ENCODE measurements at places on chromosomes 5 and 9.

DNA sequence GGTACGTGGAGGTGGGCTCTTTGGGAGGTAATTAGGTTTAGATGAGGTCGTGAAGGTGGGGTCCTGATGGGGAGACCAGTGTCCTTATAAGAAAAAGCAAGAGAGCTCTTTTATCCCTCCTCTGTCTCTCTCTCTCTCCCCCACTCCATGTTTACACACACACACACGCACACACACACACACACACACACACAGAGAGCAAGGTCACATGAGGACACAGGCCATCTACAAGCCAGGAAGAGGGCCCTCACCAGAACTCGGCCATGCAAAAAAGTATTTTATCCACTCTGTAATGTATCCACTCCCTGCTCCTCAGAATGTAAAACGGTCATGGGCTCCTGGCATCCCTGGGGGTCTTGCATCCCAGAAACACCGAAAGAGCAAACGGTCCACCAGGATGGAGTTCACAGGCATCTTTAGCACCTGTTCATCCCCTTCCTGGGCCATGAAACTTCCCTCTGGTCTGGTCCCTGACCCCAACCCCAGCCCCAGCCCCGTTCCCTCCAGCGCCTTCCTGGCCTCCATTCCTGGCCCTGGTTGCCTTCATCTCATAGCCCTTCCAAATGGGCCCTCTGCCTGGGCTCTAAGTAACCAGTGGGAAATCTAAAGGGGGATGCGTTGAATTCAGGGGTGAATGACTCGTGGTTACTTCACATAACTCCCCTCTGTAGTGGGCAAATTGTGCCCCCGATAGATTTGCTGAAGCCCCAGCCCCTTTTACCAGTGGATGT, 88.8 kb downstream of the NSUN2 start:
- DNase-seq = no peak

DNA sequence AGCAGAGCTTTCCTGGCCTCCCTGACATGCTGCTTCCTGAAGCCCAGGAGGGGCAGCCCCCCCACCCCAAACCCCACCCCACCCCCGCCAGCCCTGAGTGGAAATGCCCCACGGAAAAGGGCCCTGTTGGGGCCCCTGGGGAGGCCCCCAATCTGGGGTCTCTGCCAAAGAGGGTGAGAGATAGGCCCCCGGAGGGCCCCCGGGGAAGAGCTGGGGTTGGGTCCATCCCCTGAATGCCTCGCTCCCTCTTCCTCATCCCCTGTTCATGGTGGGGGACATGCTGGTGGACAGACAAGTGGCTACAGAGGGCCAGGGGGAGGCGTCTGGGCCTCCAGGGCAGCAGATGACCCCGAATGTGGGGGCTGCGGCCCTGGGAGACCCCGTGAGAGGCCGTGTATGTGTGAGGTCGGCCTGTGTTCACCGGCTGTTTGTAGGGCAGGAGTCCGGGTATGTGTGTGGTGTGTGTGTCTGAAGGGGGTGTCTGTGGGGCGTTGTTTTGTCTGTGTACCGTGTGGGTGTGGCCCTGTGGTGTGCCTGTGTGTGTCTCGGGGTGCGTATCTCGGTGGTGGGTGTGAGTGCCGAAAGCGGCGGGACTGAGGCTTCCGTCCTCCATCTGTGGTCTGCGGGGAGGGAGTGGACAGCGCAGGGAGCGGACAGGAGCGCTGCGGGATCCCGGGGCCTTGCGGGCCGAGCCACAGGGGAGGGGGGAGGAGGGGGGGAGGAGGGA, 11.3 kb downstream of the C9orf50 start:
- peak; percentile 67 for DNase-seq

- no peak for DNase-seq
Measured at GRCh38 chr5:154421868-154422267, 23.9 kb upstream of the SAP30L start.

GRCh38 chr5:96961053-96961452, 25.2 kb downstream of the LNPEP start:
- no peak for DNase-seq

- no peak for DNase-seq
Measured at GRCh38 chr5:66722686-66723085, 126.5 kb downstream of the MAST4 start.

GRCh38 chr5:136133222-136133921, 727 bp downstream of the SMAD5 start:
- DNase-seq = peak; percentile 51

- peak; percentile 66 for DNase-seq
Measured at GRCh38 chr5:141326088-141326854, 4.0 kb upstream of the PCDHGA1 start.

GRCh38 chr5:13212886-13213285, 731.6 kb downstream of the DNAH5 start:
- DNase-seq = no peak

GRCh38 chr5:55320571-55320970, 12.8 kb downstream of the MTREX start:
- DNase-seq = no peak

DNA sequence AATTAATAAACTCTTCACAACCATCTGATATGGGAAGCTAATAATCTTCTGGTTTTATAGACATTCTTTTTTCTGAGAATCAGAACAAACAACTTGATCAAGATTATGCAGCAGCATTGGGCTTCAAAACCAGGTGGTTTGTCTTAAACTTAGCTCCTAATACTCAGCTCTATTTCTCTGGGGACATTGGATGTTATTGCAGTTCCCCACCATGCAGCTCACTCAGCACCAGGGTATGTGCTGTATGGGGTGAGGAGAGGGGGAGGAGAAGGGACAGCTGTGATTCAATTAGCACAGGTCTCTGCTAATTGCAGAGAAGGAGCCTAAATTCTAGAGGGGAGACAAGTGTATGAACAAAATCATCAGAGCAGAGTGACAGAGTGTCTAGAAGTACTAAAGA, 210.7 kb upstream of the TNC start:
- no peak for DNase-seq

- no peak for DNase-seq
Measured at GRCh38 chr9:105858006-105858690, 163.8 kb downstream of the TMEM38B start.

DNA sequence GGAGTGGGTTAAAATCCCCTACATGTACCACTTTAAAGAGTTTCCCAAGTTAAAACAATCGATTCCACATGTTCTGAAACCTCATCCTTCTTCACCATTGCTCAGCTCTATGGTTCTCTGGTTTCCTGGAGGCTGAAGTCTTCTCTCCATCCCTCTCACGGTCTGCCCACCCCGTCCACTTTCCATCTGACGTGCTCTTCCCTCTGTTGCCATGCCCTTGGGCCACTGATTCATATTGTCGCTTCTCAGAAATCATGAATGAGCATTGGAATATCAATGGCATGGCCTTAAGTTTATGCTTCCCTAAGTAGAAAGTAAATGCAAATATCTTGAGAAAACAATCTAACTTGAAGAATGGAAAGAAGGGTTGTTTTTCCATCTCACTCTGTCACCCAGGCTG, 30.9 kb downstream of the GDNF start:
- DNase-seq = no peak

DNA sequence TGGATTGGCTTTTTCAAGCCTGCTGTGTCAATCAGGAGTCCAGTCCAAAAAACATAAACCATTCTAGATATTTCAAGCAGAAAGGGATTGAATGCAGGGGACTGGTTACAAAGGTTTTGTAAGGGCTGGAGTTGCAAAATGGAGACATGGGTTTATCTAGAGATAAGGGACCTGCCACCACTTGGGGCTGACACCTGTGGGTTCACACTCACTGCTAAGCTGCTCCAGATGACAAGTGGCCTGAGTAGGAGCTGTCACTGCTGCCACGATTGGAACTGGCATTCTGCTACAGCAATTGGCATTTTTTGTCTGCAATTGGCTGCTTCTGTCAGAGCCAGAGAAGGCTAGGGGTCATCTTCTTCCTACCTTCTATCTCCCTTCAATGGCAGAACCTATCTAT, 66.3 kb upstream of the ZFR start:
- DNase-seq = no peak

DNA sequence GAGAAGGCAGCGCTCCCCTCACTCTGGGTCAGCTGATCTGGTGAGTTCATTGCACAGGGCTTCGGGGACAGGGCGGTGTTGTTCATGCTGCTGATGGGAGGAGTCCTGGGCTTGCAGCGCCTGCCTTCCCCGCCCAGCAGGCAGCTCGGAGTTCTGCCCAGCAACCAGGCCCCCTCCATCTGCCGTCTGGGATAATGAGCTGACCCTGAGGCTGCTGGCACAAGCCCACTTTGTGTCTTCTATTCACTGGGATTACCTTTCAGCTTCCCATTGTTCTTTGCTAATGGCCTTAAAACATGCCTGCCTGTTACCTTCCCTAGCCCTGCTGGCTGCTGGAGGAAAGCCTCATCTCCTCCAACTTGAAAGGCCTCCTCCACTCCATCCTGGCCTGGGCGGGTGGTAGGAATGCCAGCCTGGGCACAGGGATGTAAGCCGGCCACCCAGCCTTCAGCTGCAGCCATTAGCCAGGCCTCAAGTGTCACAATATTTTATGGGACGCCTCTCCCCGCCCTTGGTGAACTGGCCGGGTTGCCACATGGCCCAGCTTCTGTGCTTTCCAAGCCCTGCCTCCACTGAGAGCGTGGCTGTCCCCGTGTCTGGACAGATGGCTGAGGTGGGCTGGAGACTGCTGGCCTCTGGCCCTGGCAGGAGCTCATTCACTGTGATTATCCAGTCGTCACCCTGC, 70.4 kb downstream of the GADD45G start:
- DNase-seq = no peak

DNA sequence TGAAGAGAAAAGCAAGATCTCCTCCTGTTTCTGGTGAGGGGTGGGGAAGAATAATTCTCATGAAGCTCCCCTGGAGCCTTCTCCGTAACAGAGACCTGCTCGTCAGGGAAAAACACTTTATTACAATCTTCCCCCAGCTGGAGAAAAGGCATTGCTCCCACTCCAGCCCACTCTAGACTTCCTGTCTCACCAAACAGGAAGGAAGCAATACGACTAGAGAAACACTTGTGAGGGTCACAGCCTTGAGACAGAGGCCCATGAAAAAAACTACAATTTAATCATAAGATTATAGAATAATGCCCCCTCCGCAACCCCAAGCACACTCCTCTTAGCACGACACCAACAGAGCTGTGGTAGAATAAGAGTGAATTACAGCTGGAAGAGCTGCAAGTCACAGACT, 197.2 kb upstream of the S1PR3 start:
- no peak for DNase-seq

GRCh38 chr5:116013207-116013785, 19.0 kb upstream of the ARL14EPL start:
- DNase-seq = no peak

DNA sequence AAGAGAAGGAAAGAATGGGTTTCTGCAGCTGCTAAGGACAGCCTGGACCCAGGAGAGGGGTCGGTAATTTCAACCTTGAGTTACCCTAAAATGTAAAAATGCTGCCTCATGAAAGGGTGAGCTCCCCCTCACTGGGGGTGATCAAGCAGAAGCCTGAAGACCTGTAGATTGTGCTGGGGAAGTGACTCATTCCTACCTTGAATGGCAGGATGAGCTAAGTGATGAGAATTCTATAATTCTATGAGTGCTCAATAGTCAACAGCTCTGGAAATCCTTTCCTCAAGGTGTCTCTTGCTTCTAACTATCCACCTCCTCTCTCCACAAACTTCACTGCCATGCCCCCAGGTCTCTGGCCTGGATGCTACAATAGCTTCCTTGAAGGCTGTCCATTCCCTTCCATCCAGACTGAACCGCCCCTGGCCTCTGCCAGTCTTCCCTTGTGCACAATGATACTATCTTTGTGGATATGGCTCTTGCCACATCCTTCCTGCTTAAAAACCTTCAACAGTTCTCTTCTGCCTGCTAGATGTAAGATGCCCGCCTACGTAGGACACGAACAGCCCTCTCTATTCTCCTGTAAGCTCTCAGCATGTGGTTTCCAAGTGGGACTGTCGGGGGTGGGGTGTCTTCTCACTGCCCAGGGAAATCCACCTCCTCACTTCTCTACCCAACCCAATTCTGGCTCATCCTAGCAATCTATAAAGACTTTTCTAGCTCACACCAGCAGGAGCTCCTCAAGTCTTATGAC, 50.6 kb downstream of the PTPN3 start:
- no peak for DNase-seq

DNA sequence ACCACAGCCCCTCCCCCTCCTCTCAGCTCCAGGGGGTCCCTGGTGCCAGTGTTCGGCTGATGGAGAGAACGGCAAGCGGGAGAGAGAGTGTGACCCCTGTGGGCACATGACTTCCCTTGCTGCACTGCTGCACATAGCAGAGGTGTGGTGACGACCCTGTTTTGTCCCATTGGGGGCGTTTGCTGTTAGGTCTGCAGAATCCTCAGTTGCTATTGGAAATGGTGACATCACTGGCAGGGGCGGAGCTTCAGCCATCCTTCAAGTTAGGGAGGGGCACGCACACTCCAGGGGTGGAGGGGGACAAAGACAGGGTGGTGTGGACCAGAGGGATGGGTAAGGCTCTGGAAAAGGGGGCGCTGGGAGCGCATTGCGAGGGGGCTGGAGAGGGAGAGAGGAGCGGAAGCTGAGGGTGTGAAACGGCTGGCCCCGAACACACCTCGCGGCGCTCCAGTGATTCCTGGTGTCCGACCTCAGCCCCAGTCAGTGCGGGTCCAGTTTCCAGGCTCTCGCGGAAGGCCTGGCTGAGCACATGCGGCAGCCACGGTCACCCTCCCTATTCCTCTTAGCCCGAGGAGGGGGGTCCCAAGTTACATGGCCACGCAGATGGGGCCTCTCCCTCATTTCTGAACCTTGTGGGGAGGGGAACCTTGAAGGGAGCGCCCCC, 764 bp upstream of the GRIN1 start:
- no peak for DNase-seq

GRCh38 chr5:40683305-40683704, 3.6 kb downstream of the PTGER4 start:
- no peak for DNase-seq

DNA sequence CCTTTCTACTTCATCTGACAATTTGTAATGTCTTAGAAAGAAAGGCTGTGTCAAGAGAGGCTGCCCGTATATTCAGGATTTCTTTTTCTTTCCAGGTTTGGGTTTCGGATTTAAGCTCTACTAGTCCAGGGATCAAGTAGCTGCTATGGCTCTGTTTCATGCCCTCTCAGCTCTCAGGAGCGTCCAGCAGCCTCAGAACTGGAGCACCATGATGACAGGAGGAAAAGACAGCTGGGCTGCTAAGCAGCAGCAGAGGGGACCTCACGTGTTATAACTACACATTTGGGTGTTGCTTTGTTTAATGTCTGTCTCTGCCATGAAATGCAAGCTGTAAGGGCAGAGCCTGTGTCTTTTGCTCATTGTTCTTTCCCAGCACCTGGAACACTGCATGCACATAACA, 28.5 kb downstream of the TBC1D2 start:
- no peak for DNase-seq

DNA sequence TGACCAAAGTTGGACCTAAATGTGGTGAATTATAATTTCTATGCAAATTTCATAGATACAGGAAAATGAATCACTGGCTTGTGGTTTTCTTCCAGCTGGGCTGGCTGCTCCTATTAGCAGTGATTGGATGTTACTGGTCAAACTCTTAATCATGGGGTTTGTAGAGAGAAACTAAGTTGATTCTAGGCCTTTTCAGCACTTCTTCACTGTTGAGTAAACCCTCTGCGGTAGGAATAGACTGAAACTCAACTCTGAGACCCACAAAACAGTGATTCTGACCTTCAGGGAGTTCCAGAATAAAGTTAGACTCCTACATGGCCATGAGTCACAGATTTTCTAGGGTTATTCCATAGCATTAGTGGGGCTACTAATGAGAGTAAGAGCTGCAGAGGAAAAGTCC, 47.9 kb upstream of the FKTN start:
- DNase-seq = no peak
